ENCODE measurements at places on chromosomes 5 and 9. TPM values are rescaled to one million over a fixed set of nuclear protein-coding genes. Genes with fewer than 3 reads are reported as not detected.

FAXDC2 gene
- not detected for total RNA-seq

GRCh38 chr9:127015921-127016512, 101.4 kb downstream of the RALGPS1 start:
- no peak overlapping the region for H3K4me3 ChIP-seq
- no peak overlapping the region for H3K27ac ChIP-seq
- no peak for DNase-seq
- H3K36me3 ChIP-seq = no peaks in the 10 kb centered on the region
- peaks cover 17% of the 10 kb centered on the region for H3K27me3 ChIP-seq
- H3K4me1 ChIP-seq = no peaks in the 10 kb centered on the region

DNA sequence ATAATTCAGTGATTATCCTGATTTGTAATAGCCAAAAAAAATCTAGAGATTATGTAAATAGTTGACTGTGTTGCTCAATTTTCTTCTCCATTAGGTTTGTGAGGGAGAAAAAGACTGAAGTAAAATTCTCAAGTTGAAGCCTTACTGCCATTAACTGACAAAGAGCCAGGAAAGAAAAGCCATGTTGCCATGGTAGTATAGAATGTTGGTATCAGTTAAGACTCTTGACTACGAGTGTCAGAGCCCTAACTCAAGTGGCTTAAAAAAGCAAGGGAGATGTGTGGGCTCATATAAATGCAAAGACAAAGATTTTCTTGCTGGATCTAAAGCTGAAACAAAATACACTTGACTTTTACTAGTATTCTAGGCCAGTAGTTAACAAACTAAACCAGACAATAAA, 571.7 kb downstream of the KCTD16 start:
- H3K27ac ChIP-seq = no peak overlapping the region
- no peak overlapping the region for H3K4me3 ChIP-seq
- no peak for DNase-seq

- H3K27me3 ChIP-seq = peaks cover 3% of the 10 kb centered on the region
- H3K4me1 ChIP-seq = peaks cover 4% of the 10 kb centered on the region
- no peak overlapping the region for H3K27ac ChIP-seq
- no peak for DNase-seq
These were observed 63.1 kb downstream of the TMOD1 start for GRCh38 chr9:97564291-97565175.

DNA sequence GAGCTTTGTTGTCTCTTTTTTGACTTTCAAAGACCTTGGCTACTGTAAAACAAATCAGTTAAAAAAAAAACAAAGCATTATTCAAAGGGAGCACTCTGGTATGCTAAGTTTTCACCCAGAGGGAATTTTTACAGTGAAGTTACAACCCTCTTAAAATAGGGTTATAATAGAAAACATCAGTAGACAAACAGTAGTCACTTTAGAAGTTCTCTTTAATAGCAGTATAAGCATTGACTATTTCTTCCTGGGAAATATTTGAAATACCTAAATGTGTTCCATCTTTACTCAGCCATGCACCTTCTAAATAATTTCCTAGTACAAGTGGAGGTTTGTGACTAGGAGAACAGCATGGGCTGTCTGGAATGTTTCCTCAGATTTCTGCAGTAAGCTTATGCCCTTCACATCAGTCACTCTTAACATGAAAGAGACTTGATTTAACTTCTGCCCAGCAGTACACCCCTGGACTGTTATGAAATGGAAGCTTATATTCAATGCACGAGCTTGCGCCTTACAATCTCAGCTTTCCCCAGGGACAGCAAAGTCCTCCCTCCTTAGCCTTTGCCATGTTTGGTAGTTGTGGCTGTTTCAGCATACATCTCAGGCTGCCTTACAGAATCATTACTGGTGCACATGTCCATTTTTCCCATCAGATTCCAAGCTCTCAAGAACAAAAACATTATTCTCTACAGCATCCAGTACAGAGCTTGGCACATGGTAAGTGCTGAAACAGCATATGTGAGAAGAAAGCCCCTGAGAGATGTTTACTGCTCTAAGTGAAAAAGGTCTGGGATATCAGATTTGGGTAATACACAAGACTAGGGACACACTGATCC, 191.5 kb downstream of the ZNF608 start:
- H3K27me3 ChIP-seq = peaks cover 4% of the 10 kb centered on the region
- no peaks in the 10 kb centered on the region for H3K4me1 ChIP-seq
- H3K27ac ChIP-seq = no peak overlapping the region
- no peaks in the 10 kb centered on the region for H3K36me3 ChIP-seq

CORO2A gene
- total RNA-seq = 8.2 TPM

SLC25A2 gene
- total RNA-seq = 0.21 TPM

CDKN2B gene
- not detected for total RNA-seq

All from activated naive CD8-positive, alpha-beta T cell treated with anti-CD3 and anti-CD28 coated beads for 36 hours (primary cell).